ENCODE measurements at places on chromosomes 12 and 14.
A peak's percentile ranks its signal among the peaks of the same experiment; 100 is the strongest.

DNA sequence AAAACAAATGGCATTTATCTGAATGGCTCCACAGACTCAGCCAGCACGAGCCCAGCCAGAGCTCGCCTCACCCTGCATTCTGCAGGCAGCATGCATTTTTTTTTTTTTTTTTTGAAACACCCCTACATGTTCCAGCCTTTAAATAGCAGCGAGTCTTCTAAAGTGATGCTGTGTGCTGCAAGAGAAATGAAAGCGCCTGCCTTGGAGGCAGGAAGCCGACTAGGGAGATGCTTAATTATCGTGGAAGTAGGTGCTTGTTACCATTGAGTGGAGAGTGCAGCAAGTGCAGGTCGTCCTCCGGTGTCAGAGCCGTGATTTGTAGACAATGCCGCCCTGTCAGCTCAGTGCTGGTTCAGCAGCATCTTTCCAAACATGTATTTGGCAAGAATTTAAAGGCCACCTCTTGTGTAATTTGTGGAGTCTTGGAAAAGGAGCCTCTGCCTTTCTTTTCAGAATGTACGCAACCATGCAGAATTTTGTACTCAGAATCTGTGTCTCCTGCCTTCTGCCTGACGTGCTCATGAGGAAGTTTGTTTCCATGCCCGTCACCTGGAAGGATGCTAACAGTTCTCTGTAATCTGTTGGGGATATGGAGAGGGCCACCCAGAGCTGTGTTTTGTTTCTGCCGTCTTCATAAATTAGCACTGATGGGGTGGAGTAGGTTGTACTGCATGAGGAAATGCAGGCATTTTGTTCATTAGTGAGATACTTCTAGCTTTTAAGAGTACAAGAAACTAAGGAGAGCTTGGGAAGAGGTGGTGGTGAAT, 345.9 kb upstream of the RGS6 start:
- no peak for DNase-seq

DNA sequence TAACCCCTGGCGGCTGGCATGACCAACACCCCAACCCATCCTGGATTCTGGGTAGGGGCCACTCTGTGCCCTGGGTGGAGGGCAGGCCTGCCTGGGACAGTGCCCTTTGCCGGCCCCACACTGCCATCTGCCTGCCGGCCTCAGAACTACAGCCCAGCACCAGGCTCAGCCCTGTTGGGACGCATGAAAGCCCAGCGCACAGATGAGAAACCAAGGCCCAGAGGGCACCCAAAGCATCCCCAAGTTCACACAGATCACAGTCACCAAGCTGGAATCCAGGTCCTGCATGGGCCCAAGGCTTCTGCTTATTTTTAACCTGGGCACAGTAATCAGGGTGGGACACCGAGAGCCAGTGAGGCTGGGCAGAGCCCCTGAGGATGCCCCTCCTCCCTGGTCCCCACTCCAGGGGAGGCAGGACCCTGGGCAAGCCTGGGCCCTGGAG, 26.2 kb downstream of the RFLNA start:
- DNase-seq = peak; percentile 71

- no peak for DNase-seq
These were observed 357.0 kb downstream of the PCNX1 start for GRCh38 chr14:71264260-71264659.

- no peak for DNase-seq
These were observed 106.3 kb downstream of the ST8SIA1 start for GRCh38 chr12:22228022-22228875.

- DNase-seq = no peak
These were observed 488.5 kb upstream of the TBX3 start for GRCh38 chr12:115172521-115172920.
